Activated T-cell treated with anti-CD3 and anti-CD28 coated beads for 4 hours (primary cell): ENCODE measurements at places on chromosomes 3 and 15.

DNA sequence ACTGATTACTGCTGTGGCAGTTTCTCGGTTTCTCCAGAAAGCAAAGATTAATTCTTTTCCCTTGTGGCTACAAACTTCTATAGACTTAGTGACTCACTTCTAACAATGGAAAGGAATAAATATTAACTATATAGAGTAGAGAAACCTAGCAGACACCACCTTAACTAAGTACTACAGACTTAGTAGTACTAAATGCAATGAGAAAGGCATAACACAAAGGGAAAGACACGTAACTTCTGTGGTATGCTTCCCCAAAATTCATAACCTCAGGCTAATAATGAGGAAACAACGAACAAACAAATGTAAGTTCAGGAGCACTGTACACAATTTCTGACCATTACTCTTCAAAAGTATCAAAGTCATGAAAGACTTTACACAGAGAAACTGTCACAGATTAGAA is 31.2 kb downstream of the ATG3 start:
- no peak for DNase-seq

DNA sequence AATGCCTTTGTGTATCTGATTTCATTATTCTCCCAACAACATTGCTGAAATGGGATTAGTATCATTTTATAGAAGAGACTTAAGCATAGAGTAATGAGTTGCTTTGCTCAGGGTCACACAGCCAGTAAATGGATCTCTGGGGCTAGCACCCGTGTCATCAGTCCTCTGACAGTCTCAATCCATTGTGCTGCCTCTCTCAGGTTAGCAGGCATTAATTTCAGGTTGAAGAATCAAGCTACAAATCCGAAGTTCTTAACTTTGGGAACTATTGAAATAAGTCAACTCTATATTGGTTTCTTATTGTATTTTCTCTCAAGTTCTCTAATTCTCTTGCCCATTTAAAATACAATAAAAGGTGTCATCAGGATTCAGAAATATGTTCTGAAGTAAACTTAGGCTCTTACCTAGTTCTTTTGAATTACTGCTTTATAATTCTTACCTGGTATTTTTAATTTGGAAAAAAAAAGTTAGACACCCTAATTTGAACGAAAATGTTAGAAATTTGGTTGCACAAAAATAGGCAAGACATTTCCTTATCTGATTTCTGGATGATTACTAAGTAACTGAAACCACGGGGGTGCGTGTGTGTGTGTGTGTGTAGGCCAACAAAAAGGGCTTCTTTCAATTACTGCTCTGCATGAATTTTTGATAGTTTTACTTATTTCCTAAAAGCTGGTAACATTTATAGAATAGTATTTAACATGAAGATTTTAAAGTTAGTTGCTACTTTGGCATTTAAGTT is 189.8 kb downstream of the MBNL1 start:
- no peak for DNase-seq

DNA sequence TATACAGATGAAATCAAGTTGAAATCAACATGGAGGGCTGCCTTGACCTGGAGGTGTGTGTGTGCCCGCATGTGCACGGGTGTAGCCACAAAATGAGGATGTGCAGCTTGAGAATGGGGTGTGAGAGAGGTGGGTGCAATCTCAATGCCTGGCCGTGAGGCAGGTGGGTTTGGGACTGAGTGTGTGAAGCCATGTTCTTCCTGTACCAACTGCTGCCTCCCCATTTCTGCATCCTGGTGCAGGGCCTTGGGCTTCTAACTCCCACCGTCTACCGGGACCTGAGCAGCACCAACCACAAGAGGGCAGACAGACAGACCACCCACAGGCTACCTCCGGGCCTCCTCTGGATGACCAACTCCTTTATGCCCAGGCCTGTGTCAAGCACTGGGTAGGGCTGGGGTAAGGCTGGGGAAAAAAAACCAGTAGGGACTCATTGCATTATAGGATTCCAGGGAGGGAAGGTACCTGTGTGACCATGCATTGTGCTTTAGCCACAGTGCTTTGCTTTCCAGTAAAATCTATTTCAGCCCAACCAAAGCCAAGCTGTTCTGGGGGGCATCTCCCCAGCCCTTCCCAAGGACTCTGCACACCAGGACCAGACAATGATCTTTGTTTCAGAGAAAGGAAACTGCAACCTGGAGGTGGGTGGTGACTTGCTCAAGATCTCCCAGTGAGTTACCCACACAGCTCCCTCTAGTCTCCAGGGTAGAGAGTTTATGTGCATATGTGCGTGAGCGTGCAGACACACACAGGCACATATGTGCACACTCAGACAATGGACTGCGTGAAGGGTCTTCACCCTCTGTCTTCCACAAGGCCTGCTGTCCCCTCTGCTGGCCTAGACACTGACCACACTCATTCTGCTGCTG is 162.2 kb upstream of the TLE3 start:
- no peak for DNase-seq

DNA sequence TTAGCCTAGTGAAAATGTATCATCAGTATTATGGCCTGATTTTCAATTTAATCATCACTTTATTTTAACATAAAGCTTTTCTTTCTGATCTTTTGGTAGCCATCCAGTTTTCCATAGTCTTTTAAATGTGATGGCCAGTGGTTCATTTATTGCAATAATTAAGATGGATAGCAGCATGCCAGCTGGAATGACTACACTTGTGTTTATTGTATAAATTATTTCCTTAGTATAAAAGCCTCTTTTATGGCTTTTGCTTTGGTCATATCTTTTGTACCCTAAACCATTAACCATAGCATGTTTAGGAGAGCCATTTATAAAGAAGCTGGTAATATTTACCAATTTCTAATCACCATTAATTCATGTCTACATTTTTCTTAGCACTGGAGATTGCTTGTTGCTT is 31.7 kb downstream of the ALCAM start:
- no peak for DNase-seq

DNA sequence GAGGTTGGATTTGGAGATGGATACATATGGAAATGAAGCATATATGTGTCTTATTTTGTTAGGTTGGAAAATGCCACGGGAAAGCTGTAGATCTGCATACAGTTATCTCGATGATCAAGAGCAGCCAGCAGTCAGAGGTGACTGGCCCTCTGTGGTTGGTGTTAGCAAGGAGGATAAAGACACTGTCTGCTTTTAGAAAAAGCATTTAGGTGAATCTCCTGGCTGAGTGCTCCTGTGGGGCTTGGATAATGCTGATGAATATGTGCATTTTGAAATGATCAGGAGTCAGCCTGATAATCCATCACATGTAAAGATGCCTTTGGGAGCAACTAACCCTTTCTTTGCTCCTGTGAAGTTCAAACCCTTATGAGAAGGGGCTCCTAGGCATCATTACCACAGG is 24.9 kb upstream of the GLCE start:
- DNase-seq = no peak

- DNase-seq = no peak
Observed at GRCh38 chr3:110414855-110415254, 656.8 kb upstream of the NECTIN3 start.

DNA sequence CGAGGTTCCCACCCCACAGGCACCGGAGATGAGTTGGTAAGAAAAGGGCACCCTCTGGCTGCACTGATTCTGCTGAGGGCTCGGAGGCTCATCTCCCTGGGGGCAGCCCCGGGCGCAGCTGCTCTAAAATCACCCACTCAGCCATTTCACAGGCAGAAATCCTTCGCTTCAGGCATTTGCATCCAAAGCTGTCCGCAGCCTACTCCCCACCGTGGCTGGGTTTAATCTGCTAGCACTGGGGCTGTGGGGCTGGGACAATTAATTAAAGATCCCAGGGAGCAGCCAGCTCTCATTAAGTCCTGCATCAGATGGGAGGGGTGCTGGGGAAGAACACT is 104.3 kb upstream of the PRR20G start:
- no peak for DNase-seq

DNA sequence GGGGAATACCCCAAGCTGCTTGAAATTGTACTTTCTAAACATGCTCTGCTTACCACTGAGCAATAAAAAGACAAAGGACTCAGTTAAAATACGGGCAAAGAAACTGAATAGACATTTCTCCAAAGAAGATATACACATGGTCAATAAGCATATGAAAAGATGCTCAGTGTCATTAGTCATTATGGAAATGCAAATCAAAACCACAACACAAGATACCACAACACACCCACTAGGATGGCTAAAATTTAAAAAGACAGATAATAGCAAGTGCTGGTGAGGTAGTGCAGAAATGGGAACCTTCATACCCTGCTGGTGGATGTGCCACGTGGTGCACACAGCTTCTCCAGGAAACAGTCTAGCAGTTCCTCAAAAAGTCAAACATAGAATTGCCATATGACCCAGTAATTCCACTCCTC is 21.3 kb downstream of the LRIG1 start:
- DNase-seq = no peak

- no peak for DNase-seq
Observed at GRCh38 chr3:159945930-159946329, 42.7 kb upstream of the IL12A start.

DNA sequence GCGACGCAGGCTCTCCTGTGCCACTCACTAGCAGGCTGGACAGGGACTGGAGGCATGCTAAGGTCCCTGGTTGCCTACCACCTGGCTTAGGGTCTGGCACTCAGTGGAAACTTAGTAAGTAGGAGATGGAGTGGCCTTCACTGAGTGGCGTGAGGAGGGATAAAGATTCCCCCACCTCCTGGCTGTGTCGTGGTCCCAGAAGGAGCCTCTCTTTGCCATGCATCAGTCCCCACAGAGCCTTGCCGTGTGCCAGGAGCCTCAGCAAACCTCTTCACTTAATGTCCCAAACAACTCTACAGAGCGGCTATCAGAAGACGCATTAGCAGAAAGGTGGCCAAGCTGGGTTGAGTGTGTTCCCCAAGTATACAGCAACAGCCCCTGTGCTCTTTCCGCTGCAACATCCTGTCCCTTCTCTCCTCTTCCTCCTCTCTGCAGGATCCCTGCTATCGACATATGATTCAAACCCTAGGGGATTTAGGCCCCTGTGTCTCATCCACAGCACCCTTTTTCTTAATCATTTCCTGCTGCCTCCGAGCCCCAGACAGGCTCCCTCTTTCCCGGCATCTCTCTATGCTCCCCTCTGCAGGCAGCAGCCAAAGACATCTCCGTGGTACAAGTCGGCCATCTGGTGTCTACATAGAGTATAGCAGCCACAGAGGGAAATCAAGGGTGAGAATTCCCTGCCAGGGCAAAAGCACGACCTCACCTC is 66.7 kb downstream of the SLC6A1 start:
- DNase-seq = no peak

- no peak for DNase-seq
Observed at GRCh38 chr3:116678853-116679252, 30.7 kb upstream of the TUSC7 start.

- no peak for DNase-seq
Observed at GRCh38 chr15:37743826-37744225, 190.6 kb upstream of the TMCO5A start.

DNA sequence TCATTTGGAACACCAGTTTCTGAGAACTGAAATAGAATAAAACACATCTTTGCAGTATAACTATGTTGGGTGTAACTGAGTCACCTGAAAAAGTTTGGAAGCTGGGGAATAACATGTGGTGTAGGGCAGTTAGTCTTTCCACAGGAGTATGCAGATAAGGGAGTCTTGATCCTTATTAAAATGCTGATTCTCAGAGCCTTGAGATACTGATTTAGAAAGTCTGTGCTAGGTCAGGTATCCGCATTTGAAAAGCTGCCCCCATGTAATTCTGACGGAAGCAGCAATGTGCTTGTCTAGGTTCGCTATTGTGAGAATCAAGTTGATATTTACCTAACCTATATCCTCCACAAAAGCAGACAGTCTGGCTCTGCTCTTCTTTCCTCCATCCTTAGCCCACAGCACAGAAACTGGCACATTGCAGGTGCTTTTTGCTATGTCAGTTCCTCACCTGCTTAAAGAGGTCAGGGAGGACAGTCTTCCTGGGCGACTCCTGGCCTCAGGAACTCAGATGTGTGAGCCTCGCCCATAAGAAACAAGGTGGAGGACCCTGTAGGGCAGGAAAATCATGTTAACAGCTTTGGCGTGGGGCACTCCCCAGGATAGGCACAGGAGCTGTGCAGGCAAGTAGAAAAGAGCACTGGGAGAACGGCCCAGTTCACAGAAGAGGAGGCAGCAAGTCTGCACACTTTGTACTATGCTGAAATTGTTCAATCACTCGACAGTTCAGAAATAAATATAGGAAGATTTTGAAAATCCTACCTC is 27.6 kb upstream of the SRPRB start:
- no peak for DNase-seq

- DNase-seq = no peak
Observed at GRCh38 chr15:58393241-58393662, 38.5 kb upstream of the LIPC start.

GRCh38 chr3:129689036-129689435 is 82.6 kb upstream of the PLXND1 start:
- no peak for DNase-seq

DNA sequence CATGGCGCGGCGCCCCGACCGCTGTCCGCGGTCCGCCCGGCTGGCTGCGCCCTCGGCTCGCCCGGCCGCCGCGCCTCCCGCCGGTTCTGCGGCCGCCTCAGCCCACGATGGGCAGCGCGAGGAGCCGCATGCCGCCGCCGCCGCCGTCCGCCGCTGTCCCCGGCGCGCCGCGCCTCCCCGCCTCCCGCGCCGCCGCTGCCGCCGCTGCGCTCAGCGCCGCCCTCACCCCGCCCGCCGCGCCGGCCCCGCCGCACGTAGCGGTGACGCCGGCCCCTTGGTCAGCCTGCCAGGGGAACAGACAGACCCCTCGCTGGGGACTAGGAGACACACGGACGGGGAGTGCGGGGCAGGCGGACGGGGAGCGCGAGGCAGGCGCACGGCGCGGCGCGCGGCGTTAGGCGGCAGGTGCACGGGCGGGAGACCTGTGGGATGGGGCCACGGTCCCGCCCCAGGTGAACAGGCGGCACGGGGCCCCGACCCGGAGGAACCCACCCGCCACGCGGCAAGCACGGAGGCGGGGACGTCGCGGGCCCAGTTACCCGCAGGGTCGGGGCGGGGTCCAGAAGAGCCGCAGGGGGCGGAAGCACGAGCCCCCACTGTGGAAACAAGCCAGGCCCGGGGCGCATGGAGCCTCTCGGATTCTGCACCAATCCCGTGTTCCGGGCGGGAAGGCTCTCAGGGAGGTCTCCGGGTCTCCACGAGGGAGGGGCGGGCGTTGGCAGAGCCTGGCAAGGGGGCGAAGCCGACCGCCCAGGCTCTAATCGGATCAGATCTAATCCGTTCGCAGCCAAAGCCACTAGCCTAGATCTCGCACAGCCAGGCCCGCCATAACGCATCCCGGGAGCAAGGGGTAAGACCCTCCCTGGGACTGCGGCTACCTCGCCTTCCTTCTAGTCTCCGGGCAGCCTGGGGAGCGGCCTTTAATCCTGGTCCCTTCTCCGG is at the start of gene CSPG5:
CSPG5 (minus strand) TSS at position 175 of the 942 bp plus-strand sequence; CDS start at position 3, 172 bp downstream.
- no peak for DNase-seq

- no peak for DNase-seq
Observed at GRCh38 chr3:61956236-61956635, 394.9 kb downstream of the PTPRG start.

DNA sequence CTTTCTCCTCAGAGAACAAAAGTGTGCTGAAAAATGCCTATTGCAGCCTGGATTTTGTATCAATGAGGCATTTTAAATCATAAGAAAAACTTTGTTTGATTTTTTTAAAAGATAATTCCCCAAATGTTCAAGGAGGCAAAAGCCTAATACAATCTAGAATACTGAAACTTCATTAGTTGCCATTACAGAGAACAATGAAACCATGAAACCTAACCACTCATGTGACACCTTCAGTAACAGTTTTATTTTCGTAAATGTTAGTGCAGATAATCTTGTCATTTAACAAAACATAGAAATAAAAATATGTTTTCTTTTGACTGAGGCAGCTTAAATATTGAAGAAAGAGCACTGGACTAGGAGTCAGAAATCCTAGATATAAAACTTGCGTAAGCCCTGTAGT is 655.9 kb downstream of the RBMS3 start:
- DNase-seq = no peak

GRCh38 chr3:12178091-12178820 is 19.5 kb upstream of the TIMP4 start:
- no peak for DNase-seq
